Natural killer cell (primary cell): ENCODE measurements at places on chromosomes 7 and 10.

DNA sequence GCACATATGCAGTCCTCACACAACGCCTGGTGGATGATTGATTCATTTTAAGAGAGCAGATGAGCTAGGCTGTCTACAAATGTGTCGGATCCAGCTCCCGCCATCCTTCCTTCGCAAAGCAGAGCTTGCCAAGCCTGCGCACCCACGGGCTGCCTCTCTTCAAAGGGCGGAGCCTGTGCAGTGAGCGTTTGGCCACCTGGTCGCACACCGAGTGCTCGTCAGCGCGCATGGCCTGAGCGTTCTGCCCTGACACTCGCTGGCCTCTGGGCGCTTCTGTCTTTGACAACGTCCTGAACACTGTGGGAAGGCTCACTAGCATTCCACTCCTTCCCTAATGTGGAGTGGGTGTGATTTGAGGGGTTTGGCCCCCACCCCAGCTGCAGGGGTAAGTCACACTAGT is 47.1 kb upstream of the TMEM72 start:
- no peak for DNase-seq

DNA sequence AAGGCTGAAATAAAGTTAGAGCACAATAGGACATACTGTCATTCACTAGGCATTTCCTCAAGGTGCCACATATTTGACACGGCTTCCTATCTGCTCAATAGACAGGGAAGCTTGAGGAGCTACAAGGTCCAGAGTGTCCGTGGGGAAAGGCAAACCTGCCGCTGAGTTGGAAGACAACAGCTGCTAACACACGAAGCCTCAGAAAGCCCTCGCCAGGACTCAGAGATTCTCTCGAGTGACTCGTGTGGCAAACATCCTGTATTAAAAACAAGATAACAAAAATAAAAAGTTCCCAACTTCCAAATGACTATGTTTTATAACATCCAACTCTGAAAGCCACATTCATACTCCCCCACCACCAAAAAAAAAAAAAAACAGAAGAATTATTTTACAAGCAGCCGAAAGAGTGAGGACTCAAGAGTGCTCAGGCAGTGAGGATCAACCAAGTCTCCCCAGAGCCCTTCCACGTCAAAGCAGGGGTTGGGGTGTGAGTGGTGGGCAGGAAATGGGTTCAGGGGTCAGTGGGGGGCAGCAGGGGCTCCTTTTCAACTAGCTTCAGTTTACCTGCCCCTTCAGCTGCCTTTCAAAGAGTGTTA is 67.6 kb downstream of the STK17A start:
- no peak for DNase-seq

DNA sequence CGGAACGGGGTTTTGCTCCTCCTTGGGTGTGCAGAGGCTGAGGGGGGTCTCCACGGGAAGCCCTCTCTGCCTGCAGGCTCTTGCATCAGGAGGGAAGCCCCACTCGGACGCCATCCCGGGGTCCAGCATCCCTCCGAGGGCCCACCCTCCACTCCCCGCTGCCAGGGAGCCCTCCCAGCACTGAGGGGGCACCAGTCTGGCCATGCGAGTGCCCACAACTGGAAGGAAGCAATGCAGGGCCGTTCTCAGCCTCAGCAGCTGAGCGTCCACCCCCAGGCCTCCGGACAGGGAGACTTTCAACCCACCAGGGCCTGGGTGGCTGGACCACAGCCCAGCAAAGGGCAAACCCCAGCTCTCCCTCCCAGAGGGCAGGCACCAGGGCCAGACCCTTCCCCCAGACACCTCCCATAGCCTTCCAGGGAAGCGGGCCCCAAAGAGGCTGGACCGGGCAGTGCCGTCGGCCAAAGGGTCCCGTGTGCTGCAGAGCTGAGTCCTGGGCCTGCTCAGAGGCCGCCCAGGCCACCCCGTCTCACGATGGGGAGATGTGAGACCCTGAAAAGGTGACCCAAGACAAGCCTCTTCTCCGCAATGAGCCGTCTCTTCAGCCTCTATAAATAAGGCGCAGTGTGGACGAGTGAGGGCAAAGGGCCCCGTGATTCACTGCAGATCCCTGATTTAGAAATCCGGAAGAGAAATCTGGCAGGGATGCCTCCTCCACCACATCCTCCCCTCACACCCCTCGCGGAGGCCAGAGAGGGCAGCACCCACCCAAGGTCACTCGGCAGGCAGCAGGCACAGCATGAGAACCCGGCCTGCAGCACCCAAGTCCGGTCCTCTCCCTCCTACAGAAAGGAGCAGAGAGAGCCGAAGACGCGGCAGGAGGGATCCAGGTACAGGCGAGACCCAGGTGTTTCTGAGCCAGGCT is 81.9 kb upstream of the DNAAF5 start:
- no peak for DNase-seq

DNA sequence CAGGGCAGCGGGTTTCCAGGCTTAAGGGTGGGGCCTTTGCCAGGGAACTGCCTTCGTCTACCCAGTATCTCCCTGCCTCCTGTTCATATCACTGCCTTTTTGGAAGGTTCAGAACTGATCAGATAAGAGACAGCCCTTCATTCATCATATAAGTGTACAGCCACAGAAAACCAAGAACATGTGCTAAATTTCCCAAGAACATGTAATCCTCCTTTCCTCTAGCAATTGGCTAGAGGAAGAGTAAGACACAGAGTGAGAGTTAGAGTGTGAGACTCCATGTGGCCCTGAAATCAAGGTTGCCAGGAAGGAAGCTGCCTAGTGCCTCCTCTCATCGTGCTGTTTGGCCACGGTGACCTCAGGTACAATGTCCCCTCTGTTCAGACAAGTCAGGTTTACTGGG is 770.9 kb downstream of the TNS3 start:
- DNase-seq: no peak

- DNase-seq: no peak
These were observed 7.4 kb upstream of the TTYH3 start for GRCh38 chr7:2624293-2624886.

GRCh38 chr10:75860009-75860408 is 428.6 kb downstream of the LRMDA start:
- no peak for DNase-seq

DNA sequence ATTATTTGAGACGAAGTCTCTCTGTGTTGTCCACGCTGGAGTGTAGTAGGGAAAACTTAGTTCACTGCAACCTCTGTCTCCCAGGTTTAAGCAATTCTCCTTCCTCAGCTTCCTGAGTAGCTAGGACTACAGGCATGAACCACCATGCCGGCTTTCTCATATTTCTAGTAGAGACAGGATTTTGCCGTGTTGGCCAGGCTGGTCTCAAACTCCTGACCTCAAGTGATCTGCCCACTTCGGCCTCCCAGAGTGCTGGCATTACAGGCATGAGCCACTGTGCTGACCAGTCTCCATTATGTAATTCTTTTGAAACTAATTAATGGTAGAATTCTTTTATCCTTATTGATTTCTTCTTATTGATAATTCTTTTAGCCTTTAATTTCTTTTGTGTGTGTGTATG is 32.5 kb downstream of the PCLO start:
- no peak for DNase-seq

DNA sequence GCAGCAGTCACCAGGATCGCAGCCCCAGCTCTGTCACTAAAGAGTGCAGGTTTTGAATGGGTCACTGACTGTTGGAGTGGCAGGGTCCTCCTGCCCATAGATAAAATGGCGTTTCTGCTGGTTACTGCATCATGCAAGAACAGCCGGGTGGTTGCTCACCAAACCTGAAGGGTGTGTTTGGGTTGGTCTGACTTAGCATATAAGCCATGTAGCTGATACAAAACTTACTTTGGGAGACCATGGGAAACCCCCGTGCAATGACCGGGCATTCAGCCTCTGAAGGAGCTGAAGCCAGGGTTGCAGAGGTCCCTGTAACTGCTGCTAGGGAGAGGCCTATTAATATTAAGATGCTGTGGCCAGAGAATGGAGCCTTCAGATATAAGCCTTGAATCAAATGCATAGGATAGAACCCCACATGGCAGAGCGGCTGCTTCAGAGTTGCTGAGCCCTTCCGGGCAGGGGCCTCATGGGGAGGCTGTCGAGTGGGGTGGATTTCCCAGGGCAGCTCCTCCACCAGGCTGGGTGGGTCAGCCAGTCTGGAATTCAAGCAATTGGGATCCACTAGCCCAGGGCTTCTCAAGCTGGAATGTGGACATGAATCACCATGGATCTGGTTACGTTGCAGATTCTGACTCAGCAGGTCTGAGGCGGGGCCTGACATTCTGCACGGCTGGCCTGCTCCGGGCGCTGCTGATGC is 70.9 kb upstream of the CTBP2 start:
- DNase-seq: no peak

- DNase-seq: no peak
These were observed 276.3 kb downstream of the LHFPL3 start for GRCh38 chr7:104604706-104605105.

GRCh38 chr7:43148161-43148731 is 35.8 kb downstream of the HECW1 start:
- DNase-seq: no peak

- DNase-seq: no peak
These were observed 5.3 kb downstream of the SH3PXD2A start for GRCh38 chr10:103849880-103850571.

DNA sequence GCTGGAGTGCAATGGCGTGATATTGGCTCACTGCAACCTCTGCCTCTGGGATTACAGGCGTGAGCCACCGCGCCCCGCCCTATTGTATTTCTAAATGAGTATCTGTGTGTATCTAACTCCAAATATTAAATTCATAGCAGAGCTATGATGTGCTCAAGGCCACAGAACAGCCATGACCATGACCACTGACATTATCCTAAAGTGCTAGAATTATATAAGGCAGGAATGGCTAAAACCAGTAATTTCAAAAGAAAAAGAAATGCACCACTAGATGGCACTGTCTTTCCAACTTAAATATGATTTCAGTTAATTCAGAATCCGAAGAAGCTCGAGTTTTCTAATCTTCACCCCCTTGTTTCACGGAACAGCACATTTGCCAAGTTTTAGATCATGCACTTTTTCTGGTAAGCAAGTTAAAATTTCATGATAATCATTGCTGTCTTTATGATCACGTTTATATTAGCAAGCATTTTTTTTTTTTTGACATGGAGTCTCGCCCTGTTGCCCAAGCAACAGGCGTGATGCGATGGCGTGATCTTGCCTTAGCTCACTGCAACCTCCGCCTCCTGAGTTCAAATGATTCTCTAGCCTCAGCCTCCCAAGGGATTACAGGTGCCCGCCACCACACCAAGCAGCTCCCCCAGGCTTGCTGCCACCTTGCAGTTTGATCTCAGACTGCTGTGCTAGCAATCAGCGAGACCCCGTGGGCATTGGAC is 65.3 kb downstream of the OR13A1 start:
- DNase-seq: no peak

GRCh38 chr7:141167381-141167964 is 93.6 kb downstream of the TMEM178B start:
- no peak for DNase-seq

DNA sequence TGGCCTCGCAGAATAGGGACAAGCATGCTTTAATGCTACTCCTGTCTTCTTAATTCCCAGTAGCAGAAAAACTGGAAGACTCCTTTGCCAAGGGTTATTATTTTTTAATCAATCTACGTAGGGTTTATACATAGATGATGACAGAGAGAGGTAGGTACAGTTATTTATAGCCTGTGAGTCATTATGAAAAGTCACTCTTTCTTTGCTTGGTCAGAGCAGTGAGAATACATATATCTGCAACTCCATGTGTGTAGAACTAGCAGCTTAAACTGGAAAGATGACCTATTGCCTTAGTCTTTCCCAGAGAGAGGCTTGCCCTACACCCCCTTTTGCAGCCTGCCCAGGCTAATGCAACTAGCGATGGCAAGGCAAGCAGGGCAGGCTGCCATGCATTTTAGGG is 1050.6 kb downstream of the NRG3 start:
- no peak for DNase-seq

DNA sequence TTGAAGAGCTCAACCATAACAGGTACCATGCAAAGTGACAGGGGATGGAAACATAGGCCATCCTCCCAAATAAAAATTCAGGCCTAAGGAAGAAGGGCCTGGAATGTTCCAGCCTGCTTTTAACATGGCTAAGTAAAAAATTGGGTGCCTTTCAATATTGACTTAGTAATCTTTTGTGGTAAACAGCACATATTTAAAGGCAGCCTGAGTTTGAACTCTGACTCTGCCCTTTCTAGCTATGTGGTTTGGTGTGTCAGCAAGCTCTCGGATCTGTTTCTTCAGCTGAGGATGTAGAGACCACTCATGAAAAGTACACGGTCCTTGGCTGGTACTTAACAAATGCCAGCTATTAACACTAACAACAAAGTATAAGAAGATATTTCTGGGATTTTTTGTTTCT is 191.8 kb upstream of the CDCA7L start:
- no peak for DNase-seq

- no peak for DNase-seq
These were observed 12.1 kb upstream of the SNX13 start for GRCh38 chr7:17952387-17952786.

GRCh38 chr10:73263693-73264347 is 11.4 kb upstream of the MRPS16 start:
- DNase-seq: no peak

GRCh38 chr10:31098046-31098445 is 66.4 kb upstream of the ZNF438 start:
- DNase-seq: no peak
